Activated T-cell treated with anti-CD3 and anti-CD28 coated beads, Interleukin-2, amount 50 U/mL, for 72 hours (primary cell): ENCODE measurements at places on chromosomes 11 and 22. TPM values are rescaled to one million over a fixed set of nuclear protein-coding genes. Genes with fewer than 3 reads are reported as not detected.
A peak's percentile ranks its signal among the peaks of the same experiment; 100 is the strongest.

GRCh38 chr11:11622772-11623171, 967 bp upstream of the GALNT18 start:
- H3K27ac ChIP-seq: no peak overlapping the region
- H3K4me3 ChIP-seq: peak overlapping the region; percentile 54
- no peak for DNase-seq
- peaks cover 20% of the 10 kb centered on the region for H3K4me1 ChIP-seq
- no peaks in the 10 kb centered on the region for H3K36me3 ChIP-seq

GRCh38 chr11:74871037-74871436, 77.9 kb downstream of the XRRA1 start:
- no peak overlapping the region for H3K4me3 ChIP-seq
- peak overlapping the region; percentile 29 for H3K27ac ChIP-seq
- peaks cover 47% of the 10 kb centered on the region for H3K36me3 ChIP-seq
- H3K4me1 ChIP-seq: no peaks in the 10 kb centered on the region

- H3K36me3 ChIP-seq: no peaks in the 10 kb centered on the region
- no peak overlapping the region for H3K4me3 ChIP-seq
- no peak overlapping the region for H3K27ac ChIP-seq
- DNase-seq: no peak
- no peaks in the 10 kb centered on the region for H3K4me1 ChIP-seq
- H3K27me3 ChIP-seq: no peaks in the 10 kb centered on the region
Measured at GRCh38 chr11:88827018-88827676, 238.6 kb downstream of the GRM5 start.

Gene ARHGEF17
- total RNA-seq: 0.07 TPM

Gene MUC5AC
- total RNA-seq: not detected

- DNase-seq: no peak
- H3K36me3 ChIP-seq: peaks cover 14% of the 10 kb centered on the region
- no peak overlapping the region for H3K27ac ChIP-seq
- H3K27me3 ChIP-seq: no peaks in the 10 kb centered on the region
Measured at GRCh38 chr11:46659908-46660307, 40.5 kb downstream of the ARHGAP1 start.

GRCh38 chr11:116697011-116697410, 75.8 kb downstream of the BUD13 start:
- DNase-seq: no peak
- no peak overlapping the region for H3K27ac ChIP-seq
- peaks cover 6% of the 10 kb centered on the region for H3K4me1 ChIP-seq
- H3K4me3 ChIP-seq: no peak overlapping the region
- peaks cover 6% of the 10 kb centered on the region for H3K27me3 ChIP-seq

- peaks cover 1% of the 10 kb centered on the region for H3K36me3 ChIP-seq
- no peak overlapping the region for H3K4me3 ChIP-seq
- peaks cover 9% of the 10 kb centered on the region for H3K27me3 ChIP-seq
- H3K4me1 ChIP-seq: peaks cover 6% of the 10 kb centered on the region
- no peak for DNase-seq
- no peak overlapping the region for H3K27ac ChIP-seq
Measured at GRCh38 chr11:70908223-70908622, 344.2 kb downstream of the SHANK2 start.

GRCh38 chr11:126838779-126839178, 161.8 kb downstream of the KIRREL3 start:
- H3K27me3 ChIP-seq: peaks cover 7% of the 10 kb centered on the region
- no peaks in the 10 kb centered on the region for H3K36me3 ChIP-seq
- H3K4me3 ChIP-seq: no peak overlapping the region
- no peaks in the 10 kb centered on the region for H3K4me1 ChIP-seq

Gene MMP12
- total RNA-seq: not detected

- no peaks in the 10 kb centered on the region for H3K36me3 ChIP-seq
- H3K27me3 ChIP-seq: no peaks in the 10 kb centered on the region
- no peak overlapping the region for H3K27ac ChIP-seq
- no peak overlapping the region for H3K4me3 ChIP-seq
- no peaks in the 10 kb centered on the region for H3K4me1 ChIP-seq
Measured at GRCh38 chr11:89361734-89362133, 129.4 kb downstream of the NOX4 start.
